ENCODE measurements at places on chromosomes 2 and 18. TPM values are rescaled to one million over a fixed set of nuclear protein-coding genes. Genes with fewer than 3 reads are reported as not detected.

GRCh38 chr2:231294571-231295362, 96.3 kb downstream of the ARMC9 start:
- no peak for DNase-seq

- no peak for DNase-seq
These were observed 6.7 kb downstream of the ATG16L1 start for GRCh38 chr2:233258211-233258610.

- no peak for DNase-seq
These were observed 273.7 kb upstream of the LRATD1 start for GRCh38 chr2:14358774-14359173.

- DNase-seq, result no peak
These were observed 27.3 kb upstream of the NOTO start for GRCh38 chr2:73174941-73175662.

- DNase-seq, result no peak
These were observed 4.4 kb downstream of the CCDC88A start for GRCh38 chr2:55415300-55415699.

- no peak for DNase-seq
These were observed 56.2 kb upstream of the ID2 start for GRCh38 chr2:8625399-8626300.

Gene SERPINB12
- not detected for total RNA-seq

DNA sequence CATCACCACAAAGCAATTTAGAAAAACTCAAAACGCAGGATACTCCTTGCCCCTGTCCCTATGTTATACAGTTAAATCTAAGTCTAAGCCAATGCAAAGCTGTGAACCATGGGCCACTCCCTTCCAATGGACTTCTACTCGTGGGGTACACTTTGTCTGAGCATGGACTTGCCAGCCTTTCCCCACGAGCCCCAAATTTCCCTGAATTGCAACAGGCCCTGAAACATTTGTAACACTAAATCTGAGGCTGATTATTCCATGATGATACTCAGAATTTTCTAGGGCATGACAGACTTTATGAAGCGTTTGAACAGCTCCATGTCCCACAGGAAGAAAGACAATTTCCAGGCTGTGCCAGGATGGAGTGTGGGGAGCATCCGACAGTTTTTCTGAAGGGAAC, 189.6 kb downstream of the TXNL1 start:
- no peak for DNase-seq

Gene FSIP2
- total RNA-seq, result 8.6 TPM

Gene SRD5A2
- total RNA-seq, result not detected

Gene PDK1
- 11.9 TPM for total RNA-seq

- DNase-seq, result no peak
These were observed 51.8 kb downstream of the LDLRAD4 start for GRCh38 chr18:13270279-13270855.

Gene ALLC
- not detected for total RNA-seq

- no peak for DNase-seq
These were observed 148.8 kb downstream of the MBD2 start for GRCh38 chr18:54075689-54076088.

Gene TPO
- total RNA-seq, result not detected

DNA sequence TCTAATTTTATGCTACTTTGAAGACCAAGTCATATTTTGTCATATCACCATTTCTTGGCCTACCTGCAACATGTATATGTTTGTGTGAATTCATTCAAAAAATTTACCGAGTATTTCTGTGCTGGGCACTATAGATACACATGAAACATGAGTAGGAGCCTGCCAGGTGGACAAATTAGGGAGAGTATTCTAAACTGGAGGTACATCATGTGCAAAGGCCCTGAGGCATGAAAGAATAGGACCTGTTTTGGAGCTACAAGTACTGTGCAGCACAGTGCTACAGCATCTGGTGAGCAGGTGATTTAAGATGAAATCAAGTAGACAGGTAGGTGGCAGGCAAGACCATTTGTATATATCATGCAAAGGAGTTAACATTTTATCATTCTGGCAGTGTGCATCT, 152.9 kb downstream of the MYO3B start:
- no peak for DNase-seq

DNA sequence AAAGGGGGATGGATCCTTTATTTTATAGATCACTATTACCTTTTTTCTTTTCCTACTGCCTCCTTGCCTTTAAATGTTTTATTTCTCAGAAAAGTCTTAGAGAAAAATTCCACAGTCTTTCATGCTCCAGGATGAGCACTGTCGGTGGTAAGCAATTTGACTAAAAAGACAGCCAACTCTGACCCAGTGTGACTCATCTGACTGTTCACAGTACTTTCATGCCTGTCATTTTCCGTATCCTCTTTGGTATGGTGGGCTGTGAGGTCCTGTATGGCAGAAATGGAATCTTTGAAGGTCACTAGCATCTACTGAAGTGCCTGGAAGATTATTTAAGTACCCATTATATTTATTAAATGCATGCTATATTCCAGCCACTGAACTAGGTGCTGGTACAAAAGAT, 2.1 kb upstream of the RFTN2 start:
- no peak for DNase-seq

- no peak for DNase-seq
These were observed 288.1 kb upstream of the UBE2E3 start for GRCh38 chr2:180692322-180692721.

GRCh38 chr2:216348756-216349308, 23.5 kb downstream of the MARCHF4 start:
- DNase-seq, result no peak

Gene CTLA4
- not detected for total RNA-seq

GRCh38 chr2:15976354-15976753, 36.0 kb downstream of the MYCN start:
- no peak for DNase-seq

DNA sequence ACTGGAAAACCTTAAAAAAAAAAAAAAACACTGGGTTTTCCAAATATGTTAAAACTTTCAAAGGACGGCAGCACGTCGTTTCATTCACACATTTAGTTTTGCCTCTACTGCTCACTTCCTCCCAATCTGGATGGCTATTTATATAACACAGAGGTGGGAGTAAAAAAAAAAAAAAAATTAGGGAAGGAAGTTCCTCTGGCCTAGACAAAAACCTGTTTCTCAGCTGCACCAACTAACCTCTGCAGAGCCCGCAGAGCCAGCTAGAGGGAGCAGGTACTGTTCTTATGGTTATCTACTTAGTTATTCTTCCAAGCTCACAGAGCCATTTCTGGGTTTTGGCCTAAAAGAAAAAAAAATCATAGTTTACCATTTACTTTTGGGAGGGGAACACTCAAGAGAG, 28.1 kb downstream of the SLC1A4 start:
- peak; percentile 24 for DNase-seq

Gene ERBB4
- 127 TPM for total RNA-seq

GRCh38 chr2:55916473-55917049, 7.0 kb downstream of the EFEMP1 start:
- no peak for DNase-seq

Gene PLEK
- 3.0 TPM for total RNA-seq

DNA sequence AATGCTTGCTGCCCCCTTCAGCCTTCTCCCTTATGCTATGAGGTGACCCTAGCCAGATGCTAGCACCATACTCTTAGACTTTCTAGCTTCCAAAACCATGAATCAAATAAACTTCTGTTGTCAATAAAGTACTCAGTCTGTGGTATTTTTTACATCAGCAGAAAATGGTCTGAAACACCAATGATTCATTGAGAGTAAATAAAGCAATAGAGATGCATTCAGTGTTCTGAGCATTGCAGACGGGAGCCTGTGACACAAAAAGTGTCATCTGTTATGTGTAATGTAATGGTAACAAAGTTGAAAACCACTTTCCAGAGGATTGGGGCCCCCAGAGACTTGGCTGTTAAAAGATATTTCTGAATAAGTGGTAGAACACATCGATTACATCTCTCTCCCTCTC, 758.0 kb upstream of the NRXN1 start:
- DNase-seq, result no peak

Gene PTPRN
- 32.6 TPM for total RNA-seq

GRCh38 chr2:191220671-191221070, 24.5 kb upstream of the MYO1B start:
- DNase-seq, result no peak

Gene GKN1
- not detected for total RNA-seq

- no peak for DNase-seq
These were observed 17.9 kb downstream of the MGAT5 start for GRCh38 chr2:134271758-134272157.

DNA sequence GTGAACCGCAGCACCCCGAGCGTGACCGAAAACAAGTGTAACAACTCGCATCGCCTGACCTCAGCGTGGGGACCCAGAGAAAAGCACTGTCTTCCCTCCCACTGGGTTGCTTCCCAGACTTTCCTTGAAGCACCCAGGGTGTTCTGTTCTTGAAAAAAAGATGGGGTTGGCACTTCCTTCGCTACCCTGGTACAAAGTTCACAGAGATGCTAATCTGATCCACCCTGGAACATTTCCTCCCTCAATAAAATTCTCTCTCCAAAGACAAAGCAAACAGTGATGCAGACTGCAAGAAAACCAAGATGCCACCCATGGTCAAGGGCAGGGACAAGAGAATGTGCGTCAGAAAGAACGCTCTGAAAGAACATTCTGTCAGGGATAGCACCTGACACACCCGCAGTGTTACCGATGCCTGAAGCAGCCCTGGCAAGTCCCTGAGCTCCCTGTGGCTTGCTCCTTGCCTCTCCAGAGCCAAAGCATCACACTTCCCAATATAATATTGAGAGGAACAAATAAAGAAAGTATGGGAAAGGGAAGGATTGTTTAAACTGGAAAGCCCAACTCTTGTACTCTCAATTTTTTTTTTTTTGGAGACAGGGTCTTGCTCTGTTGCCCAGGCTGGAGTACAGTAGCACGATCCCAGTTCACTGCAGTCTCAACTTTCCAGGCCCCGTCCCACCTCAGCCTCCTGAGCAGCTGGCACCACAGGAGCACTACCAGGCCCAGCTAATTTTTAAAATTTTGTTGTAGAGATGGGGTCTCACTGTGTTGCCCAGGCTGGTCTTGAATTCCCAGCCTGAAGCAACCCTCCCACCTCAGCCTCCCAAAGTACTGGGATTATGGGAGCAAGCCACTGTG, 70.7 kb downstream of the TBC1D8 start:
- DNase-seq, result no peak

- no peak for DNase-seq
These were observed 120.7 kb downstream of the FEZ2 start for GRCh38 chr2:36477315-36477714.

Gene FAHD2B
- total RNA-seq, result 4.5 TPM

- DNase-seq, result no peak
These were observed 99.6 kb downstream of the DGKD start for GRCh38 chr2:233453916-233454315.

DNA sequence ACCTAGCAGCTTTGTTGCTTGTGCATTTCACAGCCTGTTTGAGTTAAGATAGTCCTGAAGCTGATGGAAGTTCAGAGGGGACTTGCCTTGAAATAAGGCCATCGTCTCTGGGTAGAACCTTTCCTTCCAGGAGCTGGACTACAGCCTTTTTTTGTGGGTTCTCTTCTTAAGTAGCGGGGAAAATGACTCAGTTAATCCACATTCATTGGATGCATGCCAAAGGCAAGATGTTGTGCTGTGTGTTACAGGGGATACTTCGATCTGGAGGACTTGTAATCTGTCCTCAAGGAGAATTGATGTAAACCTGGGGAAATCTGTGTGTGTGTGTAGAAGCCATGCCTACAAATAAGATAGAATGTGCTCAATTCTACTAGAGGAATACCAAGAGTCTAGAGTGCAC, 46.8 kb downstream of the RPIA start:
- DNase-seq, result no peak

- no peak for DNase-seq
These were observed 108.0 kb upstream of the CSRNP3 start for GRCh38 chr2:165361514-165361913.

DNA sequence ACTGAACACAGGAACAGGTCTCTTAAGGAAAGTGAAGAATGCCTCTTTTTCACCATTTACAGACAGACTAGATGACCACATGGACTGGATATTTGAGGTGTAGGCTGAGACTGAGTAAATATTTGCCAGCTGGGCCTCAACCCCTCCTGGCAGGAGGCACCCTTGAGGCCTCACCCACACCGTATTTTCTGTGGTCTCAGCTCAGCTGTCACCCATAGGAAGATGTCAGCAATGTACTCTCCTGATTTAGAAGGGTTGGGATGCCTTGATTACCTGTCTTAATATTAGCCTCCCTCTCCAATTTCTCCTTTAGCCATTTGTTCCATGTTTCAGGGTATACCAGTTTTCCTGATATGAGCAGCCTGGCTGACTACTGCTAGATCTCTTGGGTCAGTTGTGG, 20.3 kb downstream of the ADCYAP1 start:
- DNase-seq, result no peak

- DNase-seq, result no peak
These were observed 136.5 kb downstream of the ZNF236 start for GRCh38 chr18:76958692-76959341.

- DNase-seq, result no peak
These were observed 253.4 kb upstream of the ZSWIM2 start for GRCh38 chr2:187102381-187102780.

Gene KCNF1
- 13.3 TPM for total RNA-seq

- no peak for DNase-seq
These were observed 13.1 kb upstream of the SUMO1 start for GRCh38 chr2:202251494-202251893.

Gene UPP2
- total RNA-seq, result 1.7 TPM

- no peak for DNase-seq
These were observed 79.4 kb upstream of the SRD5A2 start for GRCh38 chr2:31660165-31660564.

DNA sequence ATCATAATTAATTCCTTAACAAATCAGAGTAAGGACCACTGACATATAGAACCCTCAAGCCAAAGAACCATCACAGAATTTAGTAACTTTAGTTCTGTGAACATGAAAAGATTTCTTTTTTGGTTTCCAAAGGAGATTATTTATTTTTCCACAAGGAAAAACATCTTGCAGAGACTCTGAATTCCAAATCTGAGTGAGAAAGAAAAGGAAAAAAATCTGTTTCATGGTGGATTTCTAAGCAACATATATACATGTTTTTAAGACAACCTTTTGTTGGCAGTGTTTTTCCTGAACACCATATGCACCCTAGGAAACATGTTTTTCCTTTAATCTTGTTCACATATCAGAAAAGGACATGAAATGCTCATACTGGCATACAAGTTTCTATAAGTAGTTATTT, 149.8 kb downstream of the AGPS start:
- DNase-seq, result no peak

DNA sequence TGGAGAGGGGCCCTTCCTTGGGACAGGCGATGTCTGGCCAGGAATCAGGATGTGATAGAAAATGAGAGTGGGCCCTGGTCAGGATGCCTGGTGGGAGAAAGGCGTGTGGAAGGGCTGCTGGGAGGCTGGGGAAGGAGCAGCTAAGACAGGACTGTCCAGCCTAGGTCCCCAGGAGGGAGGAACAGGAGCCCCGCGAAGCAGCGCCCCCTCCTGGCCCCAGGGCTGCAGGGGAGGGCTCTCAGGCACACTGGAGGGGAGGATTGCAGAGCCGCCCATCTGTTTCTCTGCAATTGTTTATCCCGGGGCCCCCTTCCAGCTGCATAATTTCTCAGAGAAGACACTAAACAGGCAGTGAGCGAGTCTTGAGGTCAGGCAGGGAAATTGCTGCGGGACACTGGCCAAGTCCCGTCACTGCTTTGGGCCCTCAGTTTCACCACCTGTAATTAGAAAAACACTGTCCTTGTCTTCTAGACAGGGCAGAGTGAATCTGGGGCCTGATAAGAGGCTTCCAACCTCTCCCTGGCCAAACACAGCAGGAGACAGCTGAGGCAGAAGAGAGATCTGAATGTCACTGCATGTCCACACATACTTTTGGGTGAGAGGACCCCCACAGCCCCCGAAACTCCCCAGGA, 3.9 kb upstream of the NPPC start:
- DNase-seq, result no peak

GRCh38 chr2:135792401-135793150, 44.4 kb downstream of the LCT start:
- no peak for DNase-seq
